Cortex of kidney (tissue), 1 donor: ENCODE measurements at places on chromosomes 12 and 14.

DNA sequence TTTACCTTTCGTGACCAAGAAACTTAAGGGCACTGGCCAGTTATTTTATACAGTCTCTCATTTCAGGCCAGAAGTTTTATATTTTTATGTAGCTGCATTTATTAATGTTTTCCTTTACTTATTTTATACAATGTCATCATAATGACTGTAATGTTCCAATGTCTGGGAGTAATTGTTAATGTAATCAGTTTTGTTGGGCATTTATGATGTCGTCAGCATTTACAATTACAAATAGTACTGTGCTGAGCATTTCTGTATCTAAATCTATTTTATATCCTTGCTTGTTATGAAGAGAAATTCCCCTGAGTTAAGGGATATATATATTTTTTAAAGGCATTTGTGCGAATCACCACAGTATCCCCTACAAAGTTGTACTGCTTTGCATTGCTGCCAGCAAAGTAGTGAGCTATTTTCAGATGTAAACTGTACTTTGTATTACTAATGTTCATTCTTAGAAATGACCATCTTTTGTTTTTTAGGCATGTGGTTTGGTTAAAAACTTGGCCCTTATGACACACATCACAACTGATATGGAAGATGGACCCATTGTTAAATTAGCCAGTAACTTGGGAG lies 74.4 kb downstream of the POLR3B start:
- DNase-seq = no peak

- no peak for DNase-seq
Observed at GRCh38 chr12:122029620-122030423, 8.1 kb downstream of the BCL7A start.

DNA sequence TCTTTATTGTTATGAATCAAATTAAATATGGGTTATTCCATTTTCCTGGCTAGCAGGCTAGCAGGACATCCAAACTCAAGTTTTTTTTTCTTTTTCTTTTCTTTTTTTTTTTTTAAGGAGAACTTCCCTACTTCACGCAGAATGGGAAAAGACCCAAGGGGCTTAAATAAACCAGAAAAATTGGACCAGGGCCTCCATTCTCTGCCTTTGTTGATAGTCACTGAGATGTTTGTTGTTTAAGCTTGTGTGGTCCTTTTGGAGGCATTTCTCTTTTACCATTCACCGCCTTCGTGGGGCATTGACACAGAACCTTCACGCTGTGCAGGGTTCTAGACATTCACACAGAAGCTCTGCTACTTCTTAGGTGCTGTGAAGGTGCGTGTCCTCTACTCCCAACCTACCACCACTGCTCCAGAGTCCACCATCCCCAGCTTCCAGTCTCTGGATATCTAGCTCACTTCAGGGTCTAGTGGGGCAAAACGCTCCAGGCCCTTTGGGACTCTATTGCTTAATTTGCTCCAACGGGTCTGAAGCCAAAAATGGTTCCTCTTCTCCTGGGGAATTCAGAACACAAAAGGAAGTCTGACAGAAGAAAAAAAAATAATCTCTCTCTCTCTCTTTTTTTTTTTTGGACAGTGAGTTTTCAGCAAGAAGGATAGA lies 301.3 kb downstream of the AEBP2 start:
- no peak for DNase-seq

GRCh38 chr12:2288875-2289274 lies 236.1 kb downstream of the CACNA1C start:
- DNase-seq = no peak

GRCh38 chr14:68089146-68089731 lies 269.7 kb downstream of the RAD51B start:
- DNase-seq = no peak

- DNase-seq = no peak
Observed at GRCh38 chr14:71753126-71753830, 179.0 kb upstream of the RGS6 start.

DNA sequence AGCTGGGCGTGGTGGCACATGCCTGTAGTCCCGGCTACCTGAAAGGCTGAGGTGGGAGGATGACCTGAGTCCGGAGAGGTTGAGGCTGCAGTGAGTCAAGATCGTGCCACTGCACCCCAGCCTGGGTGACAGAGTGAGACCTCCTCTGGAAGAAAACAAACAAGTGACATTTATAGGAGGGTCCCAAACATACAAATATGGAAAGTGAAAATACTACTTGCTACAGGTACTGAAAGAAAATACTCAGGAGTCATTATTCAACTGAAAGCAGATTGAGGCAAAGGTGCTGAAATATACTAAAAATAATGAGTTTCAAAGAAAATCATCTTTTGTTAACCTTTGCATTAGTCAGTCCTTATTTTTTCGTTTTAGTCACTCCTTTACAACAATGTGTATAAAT lies 53.5 kb downstream of the ETV6 start:
- no peak for DNase-seq

DNA sequence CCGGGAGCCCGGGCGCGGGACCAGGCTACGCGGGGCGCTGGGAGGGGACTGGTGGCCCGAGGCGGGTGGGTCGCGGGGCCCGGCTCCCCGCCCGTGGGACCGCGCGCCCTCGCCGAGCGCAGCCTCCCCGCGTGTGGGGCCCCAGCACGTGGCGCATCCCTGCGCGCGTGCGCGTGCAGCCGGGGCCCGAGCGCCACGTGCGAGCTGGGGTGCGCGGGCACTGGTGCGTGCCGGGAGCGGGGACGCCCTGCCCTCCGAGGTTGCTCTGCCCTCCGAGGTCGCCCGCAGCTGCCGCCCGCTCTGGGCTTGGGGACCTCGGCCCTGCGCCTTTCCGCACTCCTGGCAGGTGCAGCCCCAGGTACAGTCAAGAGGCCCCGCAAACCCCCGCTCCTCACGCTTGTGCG lies 365 bp upstream of the CCDC88C start:
- no peak for DNase-seq

DNA sequence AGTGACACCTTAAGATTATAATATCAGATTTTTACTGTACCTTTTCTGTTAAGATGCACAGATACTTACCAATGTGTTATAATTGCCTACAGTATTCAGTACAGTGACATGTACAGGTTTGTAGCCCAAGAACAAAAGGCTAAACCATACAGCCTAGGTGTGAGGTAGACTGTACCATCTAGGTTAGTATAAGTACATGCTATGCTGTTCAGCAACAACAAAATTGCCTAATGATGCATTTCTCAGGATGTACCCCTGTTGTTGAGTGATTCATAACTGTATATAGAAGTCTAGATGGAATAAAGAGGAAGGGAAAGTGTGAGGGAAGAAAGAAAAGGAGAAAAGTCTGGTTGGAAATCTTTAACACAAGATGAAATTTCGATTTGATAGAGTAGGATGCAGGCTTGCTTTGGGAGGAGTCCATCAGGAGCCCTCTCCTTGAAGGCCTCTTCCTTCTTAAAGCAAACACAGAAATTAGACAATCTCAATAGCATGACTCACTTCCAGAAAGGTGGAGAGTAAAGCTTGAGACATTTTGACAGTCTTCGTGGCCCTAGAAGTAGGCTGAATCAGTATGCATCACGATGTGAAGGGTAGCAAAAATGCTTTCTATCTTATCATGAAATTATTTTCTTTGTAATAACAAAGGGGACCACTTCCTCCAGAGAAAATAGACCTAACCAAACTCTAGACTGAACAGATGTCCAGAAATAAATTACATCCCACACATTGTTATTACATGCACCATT lies 191.5 kb downstream of the SYT1 start:
- no peak for DNase-seq

GRCh38 chr14:75877884-75878283 lies 103.9 kb downstream of the TGFB3 start:
- DNase-seq = no peak

GRCh38 chr12:123233505-123234308 lies 471 bp downstream of the MTRFR start:
- DNase-seq = no peak

DNA sequence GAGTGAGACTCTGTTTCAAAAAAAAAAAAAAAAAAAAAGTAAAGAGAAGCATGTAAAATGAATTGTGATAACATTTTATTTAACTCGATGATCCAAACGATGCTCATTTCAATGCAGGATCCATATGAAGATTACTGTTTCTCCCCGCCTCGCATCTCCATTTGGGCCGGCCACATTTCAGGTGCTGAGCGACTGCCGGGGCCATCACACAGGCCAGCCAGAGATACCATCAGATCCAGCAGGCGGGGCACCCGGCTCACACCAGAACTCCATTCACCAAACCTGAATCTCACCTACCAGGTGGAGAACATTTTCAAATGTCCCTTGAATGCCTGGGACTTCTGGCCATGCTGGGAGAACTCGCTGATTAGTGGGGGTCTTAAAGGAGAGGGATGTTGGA lies 18.0 kb upstream of the FZD10 start:
- DNase-seq = no peak

DNA sequence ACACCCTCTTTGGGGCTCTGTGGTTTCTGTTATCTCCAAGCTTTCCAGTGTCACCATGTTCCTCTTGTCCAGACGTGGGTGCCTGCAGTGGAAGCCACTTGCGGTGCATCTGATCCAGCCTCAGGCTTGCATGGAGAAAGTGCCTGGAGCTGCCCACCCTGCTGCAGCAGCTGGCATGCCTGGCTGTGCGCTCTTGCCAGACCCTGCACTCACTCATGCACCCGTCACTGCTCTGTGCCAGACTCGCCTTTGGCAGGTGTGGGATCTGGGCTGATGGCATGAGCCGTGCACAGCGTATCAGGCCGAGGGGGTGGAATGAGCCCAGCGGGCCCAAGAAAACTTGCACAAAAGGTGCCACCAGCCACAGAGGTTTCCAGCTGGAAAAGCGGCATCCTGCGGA lies 105.1 kb downstream of the MNAT1 start:
- no peak for DNase-seq

- no peak for DNase-seq
Observed at GRCh38 chr12:129844662-129845220, 59.1 kb downstream of the TMEM132D start.

- DNase-seq = no peak
Observed at GRCh38 chr12:12919666-12920435, 28.5 kb downstream of the GPRC5A start.

DNA sequence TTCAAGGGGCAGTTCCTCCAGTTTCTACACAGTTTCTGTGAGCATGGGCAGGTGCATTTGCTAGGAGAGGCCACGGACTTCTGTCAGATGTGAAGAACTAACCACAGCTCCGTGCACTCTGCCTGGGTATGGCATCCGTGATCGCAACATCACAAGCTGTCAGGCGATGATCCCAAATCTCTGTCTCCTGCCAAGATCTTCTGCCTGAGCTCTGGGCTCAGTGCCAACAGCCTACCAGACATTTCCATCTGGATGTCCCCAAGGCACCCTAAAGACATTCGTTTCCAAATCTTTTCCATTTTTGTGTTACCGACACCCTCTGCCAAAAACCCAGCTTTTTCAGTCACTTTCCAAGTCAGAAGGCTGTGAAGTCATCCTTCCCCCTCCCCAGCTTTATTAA lies 292.1 kb downstream of the GLT1D1 start:
- no peak for DNase-seq

GRCh38 chr12:5138256-5138655 lies 94.6 kb downstream of the KCNA5 start:
- no peak for DNase-seq

DNA sequence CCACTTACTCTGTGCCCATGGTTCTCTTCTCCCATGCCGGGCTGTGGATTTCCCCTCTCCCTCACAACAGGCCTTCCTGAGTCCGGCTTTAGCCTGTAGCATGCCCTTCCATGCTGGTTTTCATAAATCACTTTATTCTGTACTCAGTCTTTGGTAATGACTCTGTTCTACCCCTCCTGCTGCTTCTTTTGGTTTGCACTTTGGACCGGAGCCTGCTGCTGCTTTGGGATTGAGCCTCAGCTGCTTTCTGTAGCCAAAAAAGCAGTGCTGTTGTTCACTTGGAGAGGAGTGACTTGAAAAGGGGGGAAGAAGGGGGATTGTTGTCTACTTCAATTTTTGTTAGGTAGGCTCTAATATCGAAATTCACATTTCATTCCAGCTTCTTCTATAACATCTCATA lies 8.5 kb upstream of the SLC6A13 start:
- DNase-seq = no peak

DNA sequence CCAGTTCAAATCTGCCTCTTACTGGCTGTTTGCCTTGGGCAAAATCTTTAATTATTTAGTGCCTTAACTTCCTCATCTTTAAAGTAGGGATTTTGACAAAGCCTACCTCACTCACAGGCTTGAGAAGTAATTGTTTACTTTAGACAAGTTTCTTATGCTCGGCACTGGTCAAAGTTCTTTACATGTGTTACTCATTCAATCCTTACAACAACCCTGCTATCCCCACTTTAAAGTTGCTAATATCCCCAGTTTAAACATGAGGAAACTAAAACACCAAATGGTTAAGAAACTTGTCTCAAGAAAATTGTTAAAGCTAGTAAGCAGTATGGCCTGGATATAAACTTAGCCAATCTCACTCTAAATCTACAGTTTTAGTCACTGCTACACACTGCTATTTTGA lies 204.0 kb upstream of the AVPR1A start:
- DNase-seq = no peak

DNA sequence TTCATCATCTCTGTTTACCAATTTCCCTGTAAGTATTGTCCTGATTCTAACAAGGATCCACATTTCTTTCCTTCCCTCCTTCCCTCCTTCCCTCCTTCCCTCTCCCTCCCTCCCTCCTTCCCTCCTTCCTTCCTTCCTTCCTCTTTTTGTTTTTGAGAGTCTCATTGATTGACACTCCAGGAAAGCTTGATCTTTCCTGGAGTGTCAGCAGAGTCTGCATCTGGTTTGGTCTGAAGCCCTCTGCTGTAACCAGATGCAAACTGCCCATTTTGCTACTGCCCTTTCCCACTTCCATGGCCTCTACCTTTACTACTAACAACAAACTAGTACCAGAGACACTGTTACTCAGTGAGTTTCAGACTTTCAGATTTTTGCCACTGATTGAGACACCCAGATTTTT lies 14.4 kb upstream of the OR6C65 start:
- DNase-seq = no peak

- no peak for DNase-seq
Observed at GRCh38 chr14:105427936-105428485, 8.4 kb downstream of the MTA1 start.

GRCh38 chr14:74302152-74302628 lies 544 bp downstream of the ABCD4 start:
- no peak for DNase-seq

DNA sequence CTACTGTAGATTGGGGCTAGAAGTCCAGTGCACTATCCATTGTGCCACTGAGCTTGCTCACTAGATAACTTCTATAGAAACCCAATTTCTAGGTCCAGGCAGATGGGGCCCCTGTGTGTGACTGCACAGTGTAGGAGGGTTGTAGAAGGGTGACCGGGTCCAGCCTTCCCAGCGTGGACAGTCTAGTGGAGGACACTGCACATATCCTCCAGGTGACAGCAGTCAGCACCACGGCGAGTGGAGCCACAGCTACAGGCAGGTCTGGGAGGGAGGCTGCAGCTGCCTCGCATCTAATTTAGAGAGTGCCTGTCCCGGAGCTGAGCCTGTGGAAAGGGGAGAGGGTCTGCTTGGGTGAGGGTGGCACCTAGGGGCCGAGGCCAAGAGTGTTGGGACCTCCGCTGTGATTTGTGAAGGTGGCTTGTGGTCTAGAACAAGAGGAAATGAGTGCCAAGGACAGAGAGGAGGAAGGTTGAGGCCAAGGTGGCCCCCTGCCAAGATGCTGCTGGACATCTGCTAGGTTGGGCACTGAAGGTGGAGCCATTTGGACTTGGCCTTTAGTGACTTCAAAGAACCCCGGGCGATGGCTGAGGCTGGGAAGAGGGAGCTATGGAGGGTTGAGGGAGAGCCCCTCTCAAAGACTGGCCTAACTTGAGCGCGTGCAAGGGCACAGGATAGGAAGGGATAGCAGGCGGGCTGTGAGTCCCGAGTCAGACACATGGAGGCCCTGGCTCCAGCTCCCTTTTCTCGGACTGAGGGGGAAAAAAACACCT lies 46.0 kb upstream of the TRAF3 start:
- no peak for DNase-seq
